ENCODE measurements at places on chromosomes 4 and X.

- DNase-seq = no peak
Observed at GRCh38 chrX:1610166-1610565, 4.7 kb upstream of the ASMT start.

- no peak for DNase-seq
Observed at GRCh38 chr4:47829438-47829837, 8.4 kb downstream of the CORIN start.

DNA sequence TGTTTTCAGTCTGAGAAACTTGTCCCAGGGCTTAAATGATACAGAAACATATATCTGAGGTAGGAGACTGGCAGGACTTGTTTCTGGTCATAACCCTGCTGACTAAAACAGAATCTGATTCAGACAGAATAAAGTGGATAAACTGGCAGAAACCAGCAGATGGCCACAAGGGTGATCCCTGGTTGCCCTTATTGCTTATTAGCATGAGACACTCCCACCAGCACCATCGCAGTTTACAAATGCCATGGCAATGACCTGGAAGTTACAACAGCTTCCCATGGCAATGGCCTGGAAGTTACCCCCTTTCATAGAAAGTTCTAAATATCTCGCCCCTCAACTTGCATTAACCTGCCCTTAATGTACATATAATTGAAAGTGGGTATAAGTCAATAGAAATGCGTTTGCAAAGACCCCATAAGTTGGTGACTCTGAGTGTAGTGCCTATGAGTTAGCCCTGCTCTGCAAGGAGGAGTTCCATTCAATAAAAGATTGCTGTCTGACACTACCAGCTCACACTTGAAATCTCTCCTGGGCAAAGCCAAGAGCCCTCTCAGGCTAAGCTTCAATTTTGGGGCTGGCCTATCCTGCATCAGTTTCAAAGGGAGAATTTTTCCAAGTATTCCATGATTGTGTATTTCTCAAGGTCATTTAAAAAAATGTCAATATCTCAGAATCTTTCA, 52.9 kb upstream of the PAGE5 start:
- no peak for DNase-seq

DNA sequence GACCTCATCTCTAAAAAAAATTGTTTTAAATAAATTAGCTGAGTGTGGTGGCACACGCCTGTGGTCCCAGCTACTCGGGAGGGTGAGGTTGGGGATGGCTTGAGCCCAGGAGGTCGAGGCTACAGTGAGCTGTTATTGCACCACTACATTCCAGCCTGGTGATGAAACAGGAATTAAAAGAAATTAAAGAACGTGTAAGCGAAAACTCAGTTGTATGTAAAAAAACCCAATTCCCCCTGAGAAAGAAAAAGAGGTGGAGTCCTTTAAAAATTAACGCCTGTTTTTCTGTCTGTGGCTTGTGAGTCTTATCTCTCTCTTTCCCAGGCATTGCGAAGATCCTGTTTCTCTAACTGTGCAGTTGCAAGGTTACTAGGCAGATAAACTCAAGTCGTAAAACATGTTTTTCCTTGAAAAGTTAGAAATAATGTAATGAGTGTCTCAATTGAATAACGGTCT, 22.1 kb downstream of the EPGN start:
- no peak for DNase-seq

GRCh38 chrX:105349476-105349875, 129.0 kb upstream of the TEX13A start:
- DNase-seq = no peak

DNA sequence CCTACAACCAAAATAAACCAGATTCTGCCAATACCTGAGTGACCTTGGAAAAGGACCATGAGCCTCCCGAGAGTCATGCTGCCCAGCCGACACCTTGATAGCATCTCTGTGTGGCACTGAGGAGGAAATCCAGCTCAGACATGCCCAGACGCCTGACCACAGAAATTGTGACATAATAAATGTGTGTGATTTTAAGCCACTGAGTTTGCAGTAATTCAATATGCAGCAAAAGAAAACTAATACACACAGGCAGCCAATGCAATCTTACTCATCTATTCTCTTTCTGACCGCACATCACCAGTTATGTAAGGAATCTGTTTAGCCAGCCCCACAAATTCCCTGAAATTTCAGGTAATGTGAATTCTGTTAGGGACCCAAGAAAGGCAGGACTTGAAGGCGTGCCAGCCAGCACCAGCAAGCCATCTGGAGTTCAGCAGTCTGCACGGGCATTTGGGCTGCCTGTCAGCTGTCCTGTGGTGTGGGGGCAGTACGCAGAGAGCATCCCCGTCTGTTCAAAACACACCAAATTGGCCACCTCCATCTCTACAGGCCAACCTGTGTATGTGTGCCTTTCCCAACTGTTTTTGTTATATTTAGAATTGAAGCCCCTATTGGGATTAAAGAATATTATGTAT, 176.4 kb downstream of the NLGN4X start:
- DNase-seq = no peak

DNA sequence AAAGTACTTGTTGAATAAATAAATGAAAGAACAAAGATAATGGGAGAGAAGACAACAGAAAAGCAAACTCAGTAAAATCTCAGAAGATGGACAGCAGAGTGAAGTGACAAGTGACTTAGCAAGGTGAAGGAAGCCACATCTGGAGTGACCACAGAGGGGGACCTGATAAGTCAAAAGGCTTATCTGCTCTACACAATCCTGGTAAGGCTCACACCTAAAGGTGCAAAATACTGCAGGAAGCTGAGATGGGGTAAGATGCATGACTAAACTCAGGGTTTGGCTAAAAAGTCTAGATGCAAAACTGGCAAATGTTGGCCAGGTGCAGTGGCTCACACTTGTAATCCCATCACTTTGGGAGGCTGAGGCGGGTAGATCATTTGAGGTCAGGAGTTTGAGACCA, 22.2 kb downstream of the TRMT2B start:
- DNase-seq = no peak
